ENCODE measurements at places on chromosomes 3 and 15. TPM values are rescaled to one million over a fixed set of nuclear protein-coding genes. Genes with fewer than 3 reads are reported as not detected.
A peak's percentile ranks its signal among the peaks of the same experiment; 100 is the strongest.

- DNase-seq: no peak
These were observed 240.4 kb upstream of the BHLHE40 start for GRCh38 chr3:4738737-4739274.

GRCh38 chr15:33375236-33375635 is 64.5 kb downstream of the RYR3 start:
- no peak for DNase-seq

GRCh38 chr3:17709236-17709810 is 33.1 kb downstream of the TBC1D5 start:
- DNase-seq: no peak

GRCh38 chr3:46561951-46562350 is 4.2 kb downstream of the LRRC2 start:
- DNase-seq: no peak

GRCh38 chr3:147483578-147483977 is 74.4 kb downstream of the ZIC1 start:
- no peak for DNase-seq

GRCh38 chr3:120350401-120350941 is 1.3 kb upstream of the LRRC58 start:
- DNase-seq: peak; percentile 75

DNA sequence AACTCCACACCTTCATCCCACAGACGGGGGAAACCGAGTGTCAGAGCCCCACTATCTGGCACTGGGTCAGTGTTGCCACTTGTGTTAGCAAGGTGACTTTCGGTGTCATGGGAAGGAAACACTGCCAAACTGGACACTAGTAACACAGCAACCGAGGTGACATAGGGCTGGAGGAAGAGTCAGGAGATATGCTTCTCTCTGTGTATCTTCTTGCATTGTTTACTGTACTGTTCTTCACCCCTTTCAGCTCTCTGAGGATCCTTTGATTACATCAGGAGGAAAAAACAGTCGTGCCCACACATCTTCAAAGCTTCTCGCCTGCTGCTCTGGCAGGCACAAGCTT is 109.4 kb upstream of the RAD18 start:
- no peak for DNase-seq

DNA sequence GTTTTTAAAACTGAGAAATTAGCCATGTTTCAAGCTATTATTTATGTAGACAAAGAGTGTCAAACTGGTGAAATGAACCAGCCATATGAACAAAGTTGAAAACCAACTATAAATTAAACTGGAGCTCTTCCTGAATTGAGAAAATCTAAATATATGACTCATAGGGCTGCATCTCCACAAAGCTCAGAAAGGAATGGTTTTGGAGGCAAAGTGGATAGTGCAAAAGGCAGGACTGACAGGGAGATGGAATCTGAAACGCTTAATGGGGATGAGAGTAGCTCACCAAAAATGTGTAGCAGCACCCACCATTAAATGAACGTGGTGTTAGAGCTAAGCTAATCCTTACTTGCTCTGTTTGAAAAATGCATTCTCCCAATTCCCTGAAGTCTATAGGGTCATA is 1066.0 kb downstream of the AGBL1 start:
- DNase-seq: no peak

GRCh38 chr3:42438758-42439157 is 28.3 kb upstream of the LYZL4 start:
- DNase-seq: no peak

The GOLGA6L2 gene
- not detected for total RNA-seq

The C3orf85 gene
- total RNA-seq: not detected

All from H4 (cell line).